ENCODE measurements at places on chromosomes 12 and 14. TPM values are rescaled to one million over a fixed set of nuclear protein-coding genes. Genes with fewer than 3 reads are reported as not detected.

Gene VWF
- 0.03 TPM for total RNA-seq

Gene IRAK3
- total RNA-seq: 0.27 TPM

Gene LBHD2
- not detected for total RNA-seq

Gene MIP
- total RNA-seq: not detected

Gene SLC6A12
- 0.33 TPM for total RNA-seq

Gene KRT71
- total RNA-seq: not detected

Gene LHX5
- not detected for total RNA-seq

Gene SIX6
- not detected for total RNA-seq

Gene KRT3
- not detected for total RNA-seq

Gene TTC6
- not detected for total RNA-seq
